ENCODE measurements at places on chromosomes 11 and 22.

DNA sequence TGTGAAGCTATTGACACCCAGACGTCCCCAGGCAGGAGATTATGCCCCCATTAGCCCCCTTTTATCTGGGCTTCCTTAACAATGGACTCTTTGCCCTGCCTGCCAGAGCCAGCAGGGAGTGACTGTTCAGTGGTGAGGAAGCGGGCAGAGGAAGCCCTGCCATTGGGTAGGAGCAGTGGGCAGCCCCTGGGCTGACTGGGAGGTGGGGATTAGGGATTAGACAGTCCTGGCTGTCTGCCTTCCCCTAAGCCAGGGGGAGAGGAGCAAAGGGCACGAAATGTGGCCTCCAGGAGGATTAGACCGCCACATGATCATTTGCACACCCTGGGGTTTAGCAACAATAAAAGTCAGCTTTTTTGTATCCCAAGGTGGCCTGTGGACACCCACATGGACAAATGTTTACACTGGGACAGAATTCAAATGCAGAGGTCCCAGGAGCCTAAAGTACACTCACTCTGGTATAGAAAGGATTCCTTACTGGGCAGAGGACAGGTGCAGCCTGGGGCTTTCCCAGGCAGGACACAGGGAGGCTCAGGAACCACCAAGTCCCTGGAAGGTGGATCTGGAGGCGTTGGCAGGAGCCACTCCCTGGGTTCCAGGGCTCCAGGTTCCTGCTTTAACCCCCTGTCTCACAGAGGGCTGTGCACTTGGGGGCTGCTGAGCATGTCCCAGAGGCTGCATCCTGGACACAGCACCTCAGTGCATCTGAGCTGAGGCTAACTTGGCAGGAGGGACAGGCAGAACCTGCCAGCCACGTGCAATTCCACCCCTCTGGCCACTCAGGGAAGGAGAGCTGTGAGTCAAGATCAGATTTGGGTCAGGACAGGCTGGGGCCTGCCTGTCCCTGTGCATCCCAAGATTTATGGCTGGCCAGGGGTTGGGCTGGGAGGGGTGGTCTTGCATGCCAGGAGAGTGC, 2.1 kb downstream of the PNPLA3 start:
- no peaks in the 10 kb centered on the region for H3K36me3 ChIP-seq
- no peaks in the 10 kb centered on the region for H3K27me3 ChIP-seq
- H3K4me3 ChIP-seq = no peak overlapping the region
- H3K27ac ChIP-seq = no peak overlapping the region

DNA sequence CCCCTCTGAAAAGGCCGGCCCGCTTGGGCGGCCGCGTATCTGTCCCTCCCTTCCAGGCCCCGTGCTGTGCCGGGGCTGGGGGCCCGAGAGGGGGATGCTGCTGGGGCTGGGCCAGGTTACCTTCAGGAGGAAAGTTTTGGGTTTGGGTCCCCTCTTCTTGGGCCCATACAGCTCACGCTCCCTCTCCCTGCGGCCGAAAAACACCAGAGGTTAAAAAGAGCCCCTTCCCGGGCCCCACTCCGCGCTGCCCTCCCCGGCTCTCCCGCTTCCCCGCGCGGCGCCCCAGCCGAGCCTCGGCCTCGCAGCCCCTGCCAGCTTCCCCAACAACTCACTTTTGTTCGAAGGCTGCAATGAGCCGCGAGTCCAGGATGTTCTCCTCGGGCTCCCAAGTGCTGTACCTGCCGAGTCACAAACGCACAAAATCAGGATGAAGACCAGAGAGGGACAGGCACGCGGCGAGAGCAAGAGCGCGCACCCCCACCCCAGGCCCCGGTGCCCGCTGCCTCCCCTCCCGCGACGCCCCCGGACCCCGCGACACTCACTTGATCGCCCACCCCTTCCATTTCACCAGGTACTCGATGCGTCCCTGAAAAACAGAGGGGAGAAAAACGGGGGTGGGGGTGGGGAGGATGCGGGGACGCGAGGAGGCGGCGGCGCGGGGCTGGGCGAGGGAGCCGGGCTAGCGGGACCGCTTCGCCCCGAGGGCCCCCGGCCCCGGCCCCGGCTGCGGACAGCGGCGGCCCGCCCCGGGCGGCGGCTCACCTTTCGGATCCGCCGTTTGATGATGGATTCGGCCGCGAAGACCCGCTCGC, 450 bp downstream of the CBX6 start:
- H3K27me3 ChIP-seq = no peaks in the 10 kb centered on the region
- H3K36me3 ChIP-seq = no peaks in the 10 kb centered on the region
- H3K4me3 ChIP-seq = peak overlapping the region; percentile 64
- H3K4me1 ChIP-seq = no peaks in the 10 kb centered on the region

- no peaks in the 10 kb centered on the region for H3K27me3 ChIP-seq
- H3K4me3 ChIP-seq = peak overlapping the region; percentile 64
- DNase-seq = peak; percentile 87
- H3K4me1 ChIP-seq = peaks cover 8% of the 10 kb centered on the region
- H3K27ac ChIP-seq = peak overlapping the region; percentile 95
- no peaks in the 10 kb centered on the region for H3K36me3 ChIP-seq
These were observed 831 bp downstream of the CD44 start for GRCh38 chr11:35139722-35140282.

- H3K4me1 ChIP-seq = peaks cover 6% of the 10 kb centered on the region
- H3K27me3 ChIP-seq = no peaks in the 10 kb centered on the region
- H3K4me3 ChIP-seq = no peak overlapping the region
- DNase-seq = no peak
These were observed 1.8 kb upstream of the TMEM86A start for GRCh38 chr11:18696638-18697225.

DNA sequence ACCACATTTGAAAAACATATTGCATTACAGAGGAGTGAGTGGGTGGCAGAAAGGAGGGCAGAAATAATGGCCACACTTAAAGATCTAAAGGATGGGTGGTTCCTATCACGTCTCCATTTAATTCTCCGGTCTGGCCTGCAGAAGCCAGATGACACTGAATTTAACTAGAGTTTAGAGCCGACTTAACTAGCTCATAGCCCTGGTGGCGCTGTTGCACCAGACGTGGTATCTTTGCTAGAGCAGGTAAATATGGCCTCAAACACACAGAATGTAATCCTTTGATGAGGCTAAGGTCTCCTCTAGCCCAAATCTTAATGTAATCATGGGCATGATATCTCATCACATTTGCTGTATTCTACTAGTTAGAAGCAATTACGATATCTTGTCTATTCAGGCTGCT, 51.5 kb upstream of the GAL start:
- H3K4me3 ChIP-seq = no peak overlapping the region
- H3K27ac ChIP-seq = no peak overlapping the region
- no peaks in the 10 kb centered on the region for H3K36me3 ChIP-seq
- DNase-seq = no peak
- no peaks in the 10 kb centered on the region for H3K4me1 ChIP-seq

Data from pancreas (tissue), 10 donors.